GM06990 (cell line): ENCODE measurements at places on chromosomes 12 and 14.

DNA sequence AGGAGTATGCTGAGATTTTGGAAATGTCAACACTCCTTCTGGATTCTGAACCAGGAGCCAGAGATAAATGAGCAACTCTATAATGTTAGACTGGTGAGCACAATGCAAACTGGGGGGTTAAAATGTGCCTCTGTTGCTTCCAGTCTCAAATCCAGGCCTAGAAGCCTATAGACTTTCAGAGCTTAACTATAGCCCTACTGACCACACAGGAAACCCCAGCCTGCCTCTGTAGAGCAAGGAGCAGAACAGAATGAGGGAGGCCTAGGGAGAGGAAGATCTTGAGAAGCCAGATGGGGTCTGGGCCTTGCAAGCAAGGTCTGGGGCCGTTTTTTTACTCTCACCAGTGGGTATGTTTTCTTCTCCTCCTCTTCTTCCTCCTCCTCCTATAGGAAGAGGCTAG, 225.4 kb upstream of the KITLG start:
- DNase-seq = no peak

- no peak for DNase-seq
Measured at GRCh38 chr14:91149462-91149861, 35.6 kb downstream of the DGLUCY start.

DNA sequence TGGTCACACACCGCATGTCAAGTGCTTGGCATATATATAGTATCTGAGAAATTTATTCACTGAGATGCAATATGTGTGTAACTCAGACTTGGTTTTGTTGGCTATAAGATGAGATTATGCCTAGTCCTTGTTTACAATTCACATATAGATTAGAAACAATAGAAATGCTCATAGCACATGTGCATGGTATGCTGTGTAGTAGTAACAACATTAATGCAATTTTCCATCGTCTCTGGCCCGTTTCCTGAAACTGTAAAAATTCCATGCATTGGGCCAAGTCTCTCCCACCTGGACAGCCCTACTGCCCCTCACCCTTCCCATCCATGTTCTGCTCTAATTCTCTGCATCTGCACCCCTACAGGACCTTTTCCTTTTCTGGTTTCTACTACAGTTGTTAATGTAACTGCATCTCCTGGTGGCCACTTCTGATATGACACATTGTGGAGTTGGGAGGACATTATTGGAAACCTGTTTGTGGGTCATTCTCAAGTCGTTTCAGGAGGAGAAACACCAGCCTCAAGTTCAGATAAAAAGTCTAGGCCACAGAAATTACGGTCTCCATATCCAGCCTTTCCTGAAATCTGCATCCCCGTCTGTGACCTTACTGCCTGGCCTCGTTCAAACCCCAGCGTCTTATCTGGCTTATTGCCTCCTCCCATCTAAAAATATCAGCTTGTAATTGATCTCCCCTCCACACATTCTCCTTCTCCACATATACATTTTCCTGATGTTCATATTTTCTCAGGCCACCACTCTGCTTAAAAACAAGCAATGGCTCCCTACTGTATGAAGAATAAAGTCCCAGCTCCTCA, 37.5 kb downstream of the EMP1 start:
- no peak for DNase-seq

- DNase-seq = peak; percentile 8
Measured at GRCh38 chr12:78418919-78419318, 445.7 kb upstream of the SYT1 start.

- DNase-seq = no peak
Measured at GRCh38 chr14:46344327-46344937, 307.1 kb downstream of the RPL10L start.

- no peak for DNase-seq
Measured at GRCh38 chr14:59241121-59241520, 52.7 kb downstream of the DAAM1 start.

GRCh38 chr14:103820908-103821307, 26.5 kb downstream of the PPP1R13B start:
- no peak for DNase-seq

GRCh38 chr14:37168721-37169120, 3.7 kb downstream of the SLC25A21 start:
- DNase-seq = no peak

GRCh38 chr12:29639893-29640495, 142.5 kb upstream of the OVCH1 start:
- no peak for DNase-seq

DNA sequence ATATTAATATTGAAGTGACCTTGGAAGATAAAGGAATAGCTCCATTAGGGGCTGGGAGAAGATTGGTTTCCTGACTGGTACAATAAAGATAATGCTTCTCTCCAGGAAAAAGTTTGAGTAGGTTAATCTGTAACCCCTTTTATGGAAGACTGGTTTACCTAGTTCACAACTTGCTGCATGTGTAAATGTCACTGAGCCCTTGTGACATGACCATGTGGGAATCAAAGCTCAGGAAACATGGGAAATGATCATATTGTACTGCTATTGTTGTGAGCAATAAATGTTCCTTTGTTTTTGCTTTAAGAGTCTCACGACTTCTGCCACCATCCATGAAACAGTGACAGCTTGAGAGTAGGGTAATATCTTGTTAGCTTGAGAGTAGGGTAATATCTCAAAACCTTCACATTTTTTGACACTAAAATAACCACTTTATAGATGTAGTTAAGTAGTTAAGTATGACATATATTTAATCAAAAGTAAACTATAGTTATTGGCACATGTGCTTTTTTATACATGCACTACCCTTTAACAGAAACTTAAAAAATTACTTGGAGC, 1338.6 kb downstream of the FSCB start:
- no peak for DNase-seq

- no peak for DNase-seq
Measured at GRCh38 chr14:67514203-67514607, 18.9 kb upstream of the PLEKHH1 start.

DNA sequence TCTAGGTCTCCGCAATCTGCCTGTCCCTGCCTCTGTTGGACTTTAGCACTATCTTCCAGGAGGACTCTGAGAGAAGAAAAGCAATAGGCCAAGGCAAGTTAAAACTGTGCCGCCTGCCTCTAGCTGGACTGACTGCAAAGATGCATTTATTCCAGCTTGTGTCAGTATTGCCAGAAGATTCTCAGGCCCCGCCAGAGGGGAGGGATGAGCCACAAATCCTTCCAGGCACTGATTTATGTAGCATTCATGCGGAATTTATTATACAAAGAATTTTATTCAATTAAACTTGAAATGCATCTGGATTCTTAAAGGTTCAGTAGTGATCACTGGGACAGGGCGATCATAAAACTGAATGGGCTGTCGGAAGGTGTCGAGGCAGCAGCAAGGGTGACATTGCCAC, 19.8 kb downstream of the MMAB start:
- DNase-seq = no peak

GRCh38 chr14:75967866-75968265, 13.9 kb downstream of the TGFB3 start:
- no peak for DNase-seq

DNA sequence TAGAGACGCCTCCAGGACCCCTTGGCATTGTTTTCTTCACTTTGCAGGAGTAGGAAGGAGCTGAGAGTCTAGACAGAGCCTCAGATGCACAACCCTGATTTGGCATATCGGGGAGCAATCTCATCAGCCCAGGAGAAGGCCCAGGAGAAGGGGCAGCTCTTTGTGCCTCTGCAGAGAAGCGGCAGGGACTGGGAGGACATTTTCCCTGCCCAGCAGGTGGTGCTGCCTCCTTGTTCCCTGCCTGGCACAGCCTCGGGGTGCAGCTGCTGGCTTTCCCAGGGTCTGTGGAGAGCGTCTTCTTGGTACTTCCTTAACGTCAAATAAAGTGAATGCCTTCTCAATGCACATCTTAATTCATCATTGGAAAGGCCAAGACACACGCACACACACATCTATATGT, 419.5 kb downstream of the TMEM121 start:
- no peak for DNase-seq

- DNase-seq = no peak
Measured at GRCh38 chr12:49232940-49233841, 31.7 kb upstream of the TUBA1C start.

DNA sequence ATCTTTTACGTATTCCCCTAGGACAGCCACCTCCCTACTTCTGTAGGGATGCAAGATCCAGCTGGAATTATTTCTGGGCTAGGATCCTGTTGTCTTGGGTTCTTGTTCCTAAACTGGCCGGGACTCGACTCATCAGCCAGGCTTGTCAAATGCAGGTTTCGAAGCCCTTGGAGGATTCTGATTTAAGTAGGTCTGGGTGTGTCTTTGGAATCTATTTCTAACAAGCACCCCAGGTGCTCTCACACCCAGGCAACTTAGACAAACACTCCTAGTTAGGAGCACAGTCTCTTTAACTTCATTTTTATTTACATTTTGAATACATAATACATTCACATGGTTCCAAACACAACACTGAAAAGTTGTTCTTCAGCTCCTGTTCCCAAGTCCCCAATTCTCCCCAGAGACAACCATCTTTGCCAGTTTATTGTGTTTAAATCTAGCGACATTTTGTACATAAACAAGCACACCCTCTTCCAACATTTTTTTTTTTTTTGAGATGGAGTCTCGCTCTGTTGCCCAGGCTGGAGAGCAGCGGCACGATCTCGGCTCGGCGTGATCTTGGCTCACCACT, 20.9 kb downstream of the MORN3 start:
- no peak for DNase-seq

DNA sequence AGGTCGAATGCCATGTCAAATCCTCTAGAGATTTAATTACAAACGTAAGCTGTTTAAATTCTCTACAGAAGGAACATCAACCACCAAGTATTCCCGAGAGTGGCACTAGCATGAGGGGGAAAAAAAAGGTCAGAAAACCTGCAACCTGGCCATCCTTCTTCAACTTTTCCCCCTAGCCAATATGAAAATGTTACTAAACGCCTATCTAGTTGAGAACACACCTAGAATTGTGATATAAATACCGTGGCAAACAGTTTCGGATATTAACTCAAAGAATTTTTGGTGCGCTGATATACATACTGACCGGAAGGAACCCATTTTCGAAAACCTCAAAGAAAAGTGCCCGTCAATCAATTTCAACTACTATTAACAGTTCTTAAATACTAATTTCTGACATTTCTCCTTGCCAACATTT, 1.8 kb downstream of the HNRNPC start:
- DNase-seq = no peak

DNA sequence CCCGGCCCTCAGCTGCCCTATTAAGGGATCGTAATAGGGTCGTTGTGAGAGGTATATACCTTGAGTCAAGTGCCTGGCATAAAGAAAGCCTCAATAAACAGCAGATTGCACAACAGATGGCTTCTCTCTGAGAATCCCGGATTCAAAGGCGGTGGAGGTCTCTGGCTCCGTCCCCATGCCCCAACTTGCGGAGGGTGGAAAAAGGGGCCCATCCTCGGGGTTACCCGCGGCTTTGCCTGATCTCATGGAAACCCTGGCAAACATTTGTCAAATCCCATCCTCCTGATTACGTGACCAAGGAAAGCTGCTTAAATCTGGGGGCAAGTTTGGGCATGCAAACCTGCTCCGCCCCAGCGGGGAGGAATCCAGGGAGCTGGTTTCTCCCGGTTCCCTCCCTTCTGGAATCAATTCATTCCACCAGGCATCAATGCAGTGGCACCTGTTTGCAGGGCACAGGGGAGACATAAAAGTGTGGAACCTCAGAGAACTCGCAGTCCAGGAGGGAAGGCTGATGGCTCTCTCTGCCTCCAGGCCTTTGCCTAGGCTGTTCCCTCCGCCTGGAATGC, 12.3 kb downstream of the TRPV4 start:
- DNase-seq = no peak

DNA sequence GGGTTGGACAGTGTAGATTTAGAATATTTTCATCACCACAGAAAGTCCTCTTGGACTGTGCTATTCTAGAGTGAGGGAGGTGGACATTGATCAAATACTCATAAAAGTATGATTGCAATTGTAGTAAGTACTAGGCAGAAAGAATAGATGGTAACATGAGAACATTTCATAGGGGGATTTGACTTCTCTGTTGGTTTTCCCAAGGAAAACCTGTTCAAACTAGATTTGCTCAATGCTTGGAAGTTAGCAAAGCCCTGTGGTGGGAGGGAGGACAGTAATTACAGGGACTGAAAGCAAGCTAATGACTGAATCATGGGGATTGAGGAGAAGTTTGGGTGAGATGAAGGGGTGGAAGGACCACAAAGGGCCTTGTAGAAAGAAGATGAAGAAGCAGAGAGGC, 24.4 kb upstream of the EID3 start:
- DNase-seq = no peak

DNA sequence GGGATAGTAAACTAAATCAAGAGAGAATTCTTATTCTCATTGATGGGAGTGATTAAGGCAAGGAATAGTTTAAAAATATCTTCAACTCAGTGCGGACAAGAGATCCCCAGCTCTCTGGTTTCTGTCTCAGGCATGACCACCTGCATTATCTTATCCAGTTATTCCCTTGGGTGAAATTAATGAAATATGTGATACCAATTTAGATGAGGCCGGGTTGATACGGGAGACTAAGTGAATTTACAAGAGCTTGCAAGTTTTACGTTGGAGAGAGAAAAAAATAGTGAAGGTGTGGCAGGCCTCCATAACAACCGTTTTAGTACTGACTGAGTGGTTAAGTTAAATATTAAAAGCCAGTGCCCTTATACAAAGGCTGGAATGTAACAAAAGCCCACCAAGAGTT, 61.1 kb upstream of the PLBD1 start:
- DNase-seq = no peak

GRCh38 chr12:2566161-2566560, 228.6 kb upstream of the FKBP4 start:
- no peak for DNase-seq

- DNase-seq = no peak
Measured at GRCh38 chr14:29865299-29865698, 62.3 kb downstream of the PRKD1 start.

GRCh38 chr14:103545915-103546651, 16.4 kb downstream of the BAG5 start:
- no peak for DNase-seq

DNA sequence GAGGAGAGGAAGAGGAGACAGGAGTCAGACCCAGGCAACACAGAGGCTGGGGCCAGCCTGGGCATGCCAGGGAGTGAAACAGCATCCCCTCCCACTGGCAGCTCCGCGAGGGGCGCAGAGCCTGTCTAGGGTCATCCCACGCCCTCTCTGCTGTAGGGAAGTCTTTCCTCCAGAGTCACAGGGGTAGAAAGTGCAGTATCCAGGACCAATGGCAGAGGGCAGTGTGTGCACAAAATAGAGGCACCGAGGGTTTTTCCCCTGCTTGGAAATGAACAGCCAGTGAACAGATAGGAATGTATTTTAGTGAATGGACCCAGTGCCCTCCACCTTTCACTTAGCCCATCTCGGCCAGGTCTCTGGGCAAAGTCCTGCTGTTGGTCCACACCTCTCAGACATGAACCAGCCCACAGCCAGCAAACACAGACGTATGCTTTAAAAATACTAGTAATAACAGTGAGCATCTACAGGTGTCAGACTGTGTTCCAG, 9.4 kb upstream of the KRT74 start:
- no peak for DNase-seq

- no peak for DNase-seq
Measured at GRCh38 chr14:24115422-24116127, 826 bp upstream of the NRL start.

DNA sequence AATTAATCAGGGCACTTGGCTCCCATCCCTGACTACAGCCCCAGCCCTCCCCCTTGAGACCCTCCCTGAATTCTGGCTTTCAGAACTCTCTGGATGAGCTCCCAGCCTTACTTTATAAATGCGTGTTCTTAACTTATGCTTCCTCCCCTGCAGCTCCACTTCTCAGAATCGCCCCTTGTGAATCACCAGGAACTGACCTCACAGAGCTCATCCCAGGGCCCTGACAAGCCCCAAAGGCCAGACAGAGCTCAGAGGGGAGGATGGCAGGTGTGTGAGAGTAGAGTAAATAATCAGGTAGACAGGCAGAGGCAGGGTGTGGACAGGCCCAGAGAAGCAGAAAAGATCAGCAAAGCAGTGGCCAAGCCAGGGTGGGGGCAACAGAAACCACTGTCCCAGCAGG, 68.2 kb upstream of the FOXN3 start:
- DNase-seq = no peak
